Fibroblast of mammary gland (primary cell): ENCODE measurements at places on chromosomes 2 and 18.

DNA sequence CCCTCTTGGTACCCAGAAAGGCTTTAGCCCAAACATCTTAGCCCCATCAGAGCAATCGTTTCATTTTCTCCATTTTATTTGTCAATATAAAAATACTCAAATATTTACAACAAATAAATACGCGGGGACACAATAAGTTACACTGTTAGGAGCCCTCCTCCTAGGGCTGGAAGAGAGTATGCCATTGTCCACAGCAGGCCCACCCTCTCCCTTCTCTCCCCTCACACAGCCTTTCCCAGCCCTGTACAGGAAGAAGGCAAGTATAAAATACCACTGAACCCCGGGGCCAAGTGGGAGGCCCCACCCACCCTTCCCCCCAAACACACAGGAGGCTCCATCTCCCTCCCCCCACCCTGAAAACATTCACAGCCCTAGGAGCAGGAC, 1.9 kb upstream of the ANKRD39 start:
- DNase-seq: no peak

DNA sequence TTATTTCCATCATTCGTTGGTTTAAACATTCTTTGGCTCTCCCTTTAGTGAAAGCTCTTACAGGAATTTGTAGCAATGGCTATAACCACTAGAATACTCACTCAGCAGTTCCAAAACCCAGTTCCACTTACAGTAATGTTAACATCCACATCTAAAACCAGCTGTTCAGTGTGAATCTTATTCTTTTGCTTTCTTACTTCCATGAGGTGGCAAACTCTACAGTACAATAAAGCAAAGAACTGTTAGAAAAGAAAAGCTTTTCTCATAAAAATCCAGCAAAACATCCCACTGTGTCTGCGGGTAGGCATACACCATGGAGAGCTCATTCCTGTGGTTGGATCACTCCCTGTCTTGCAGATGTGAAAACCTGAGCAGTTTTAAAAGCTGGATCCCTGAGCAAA, 147.1 kb downstream of the ARHGAP28 start:
- DNase-seq: no peak

DNA sequence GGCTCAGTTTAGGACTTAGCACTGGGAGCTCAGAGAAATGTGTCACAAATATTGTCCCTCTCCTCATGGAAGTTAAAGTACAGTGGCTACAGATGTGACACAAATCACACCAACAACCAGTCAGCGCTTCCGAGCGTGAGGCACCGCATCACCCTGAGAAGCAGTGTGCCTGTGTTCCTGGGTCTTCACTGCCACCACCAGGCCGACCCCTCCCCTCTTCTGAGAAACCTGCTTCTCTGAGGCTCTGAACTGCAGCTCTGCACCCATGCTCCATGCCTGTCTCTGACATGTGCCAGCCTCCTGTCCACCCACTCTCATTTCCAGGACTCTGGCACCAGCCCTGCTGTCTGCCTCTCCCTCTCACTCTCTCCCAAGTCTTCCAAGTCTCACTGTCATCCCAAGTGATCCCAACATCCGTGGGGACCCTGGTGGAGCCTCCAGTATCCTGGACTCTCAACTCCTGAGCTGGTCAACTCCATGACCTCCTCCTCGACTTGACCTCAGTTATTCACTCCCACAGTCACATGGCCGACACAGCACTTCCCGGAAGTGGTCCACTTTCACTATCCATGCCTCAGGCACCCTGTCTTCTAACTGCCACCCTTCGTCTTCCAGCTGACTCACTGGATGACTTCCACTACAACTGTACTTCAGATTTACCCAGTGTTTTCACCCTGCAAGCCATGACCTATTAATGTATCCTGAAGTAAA, 73.5 kb downstream of the FBXO15 start:
- DNase-seq: no peak

DNA sequence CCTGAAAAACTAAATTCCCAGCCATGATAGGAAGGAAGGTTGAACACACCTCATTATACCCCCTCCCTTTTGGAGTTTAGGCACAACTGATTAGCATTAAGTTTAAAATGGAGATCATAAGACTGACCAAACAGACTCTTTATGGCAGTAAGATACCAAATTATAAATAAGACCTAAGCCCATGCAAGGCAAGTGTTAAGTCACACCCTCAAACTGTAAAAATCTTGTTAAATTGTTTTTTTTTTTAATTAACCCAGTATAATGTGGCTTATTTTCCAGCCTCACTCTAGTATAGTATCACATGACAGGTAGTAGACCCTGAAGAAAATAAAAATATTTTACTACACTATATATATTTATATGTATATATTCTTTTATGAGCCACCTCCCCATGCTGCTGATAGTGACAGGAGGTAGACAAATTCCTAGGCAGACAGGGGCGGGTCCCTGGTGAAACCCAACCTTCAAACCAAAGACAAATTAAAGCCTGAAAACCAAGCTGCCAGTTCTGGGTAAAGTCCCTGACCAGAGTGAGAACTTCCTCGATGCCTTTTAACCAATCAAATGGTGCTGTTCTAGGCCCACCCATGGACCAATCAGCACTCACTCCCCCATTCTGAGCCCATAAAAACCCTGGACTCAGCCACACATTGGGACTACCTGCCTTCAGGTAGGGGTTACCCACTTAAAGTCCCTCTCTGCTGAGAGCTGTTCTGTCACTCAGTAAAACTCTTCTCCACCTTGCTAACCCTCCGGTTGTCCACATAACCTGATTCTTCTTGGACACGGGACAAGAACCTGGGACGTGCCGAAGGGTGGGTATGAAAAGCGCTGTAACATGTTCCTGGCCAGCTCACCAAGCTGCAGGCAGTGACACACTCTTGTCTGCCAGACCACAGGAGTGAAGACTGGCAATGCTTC, 123.9 kb upstream of the B3GNT2 start:
- DNase-seq: no peak

DNA sequence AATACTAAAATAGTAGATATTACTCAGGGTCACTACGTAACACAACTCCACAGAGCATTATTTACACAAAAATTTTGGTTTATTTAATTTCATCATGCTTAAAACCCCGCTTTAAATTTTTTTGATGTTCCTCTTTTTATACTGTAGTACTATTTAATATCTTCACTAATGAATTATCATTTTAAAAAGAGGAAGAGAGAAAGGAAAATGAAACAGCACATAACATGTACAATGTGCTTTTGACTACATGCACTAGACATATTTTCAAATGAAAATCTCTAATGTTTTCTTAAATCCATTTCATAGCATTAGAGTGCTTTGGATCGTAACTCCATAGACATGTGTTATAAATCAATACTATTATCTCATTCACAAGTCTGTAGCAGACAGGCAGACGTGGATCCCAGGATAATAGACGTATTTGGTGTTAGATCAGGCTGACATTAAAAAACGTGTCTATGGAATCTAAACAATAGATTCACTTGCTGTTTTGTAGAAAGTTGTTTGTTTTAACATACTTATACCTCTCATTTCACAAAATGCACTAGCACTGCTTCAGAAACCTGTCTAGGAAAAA, 897.0 kb downstream of the CPS1 start:
- DNase-seq: no peak

- peak; percentile 34 for DNase-seq
Observed at GRCh38 chr18:36349552-36349951, 52.0 kb downstream of the FHOD3 start.

GRCh38 chr18:75863696-75864095, 436.2 kb upstream of the SMIM21 start:
- no peak for DNase-seq

DNA sequence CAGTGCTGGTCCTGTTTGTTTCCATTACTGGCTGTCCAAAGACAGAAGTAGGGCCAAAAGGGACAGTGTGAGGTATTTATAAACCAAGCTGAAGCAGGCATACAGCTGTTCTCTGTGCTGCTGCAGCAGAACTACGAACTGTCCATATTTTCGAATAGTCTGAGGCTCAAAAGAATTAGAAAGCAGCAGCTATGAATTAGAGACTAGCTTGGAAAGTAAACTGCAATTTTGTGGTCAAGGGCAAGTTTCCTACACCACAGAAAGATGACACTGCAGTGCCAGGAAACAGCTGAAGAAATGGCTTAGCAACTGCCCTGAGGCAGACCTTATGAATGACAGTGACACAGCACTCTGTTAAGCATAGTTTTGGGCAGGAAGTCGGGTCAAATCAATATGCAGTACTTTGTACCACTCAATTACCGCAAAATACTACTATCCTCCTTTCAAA, 125.3 kb downstream of the TMEM131 start:
- DNase-seq: peak; percentile 90

DNA sequence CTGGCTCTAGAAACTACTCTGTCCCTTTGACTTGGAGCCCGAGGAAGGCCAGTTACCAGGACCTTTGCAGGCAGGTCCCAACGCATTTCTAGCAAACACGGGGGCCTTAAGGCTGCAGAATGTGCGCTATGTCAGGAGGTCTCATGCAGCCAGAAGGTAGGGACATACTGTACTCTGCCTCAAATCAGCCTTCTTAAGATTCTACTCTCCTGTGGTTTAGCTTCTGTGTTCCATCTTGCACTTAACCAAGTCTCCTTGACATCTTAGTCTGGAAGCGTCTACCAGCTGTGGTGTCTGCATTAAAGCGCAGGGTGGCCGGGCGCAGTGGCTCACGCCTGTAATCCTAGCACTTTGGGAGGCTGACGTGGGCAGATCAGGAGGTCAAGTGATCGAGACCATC, 65.5 kb downstream of the STEAP3 start:
- DNase-seq: no peak

DNA sequence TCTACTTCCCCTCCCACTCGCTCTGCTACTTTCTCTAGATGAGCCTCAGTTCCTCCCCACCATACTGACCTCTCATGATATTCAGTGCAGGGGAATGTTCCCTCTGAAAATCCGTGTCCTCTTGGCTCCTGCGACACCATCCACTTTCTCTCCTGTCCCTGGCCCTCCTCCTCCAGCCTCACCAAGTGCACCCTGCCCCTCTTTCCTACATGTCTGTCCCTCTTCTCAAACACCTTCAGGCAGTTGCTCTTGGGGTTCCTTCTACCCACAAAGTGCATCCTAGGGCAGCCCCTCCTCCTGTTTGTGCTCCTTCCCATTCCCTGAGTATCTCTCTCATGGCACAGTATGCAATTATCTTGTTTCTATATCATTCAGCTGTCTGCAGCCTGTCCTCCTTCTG, 246.4 kb upstream of the RAB6C start:
- DNase-seq: no peak

GRCh38 chr18:31876707-31877106, 66.2 kb downstream of the TRAPPC8 start:
- DNase-seq: no peak

- no peak for DNase-seq
Observed at GRCh38 chr18:78123926-78124797, 855.5 kb upstream of the SALL3 start.

- DNase-seq: peak; percentile 19
Observed at GRCh38 chr18:69172046-69172445, 228.6 kb upstream of the DOK6 start.

DNA sequence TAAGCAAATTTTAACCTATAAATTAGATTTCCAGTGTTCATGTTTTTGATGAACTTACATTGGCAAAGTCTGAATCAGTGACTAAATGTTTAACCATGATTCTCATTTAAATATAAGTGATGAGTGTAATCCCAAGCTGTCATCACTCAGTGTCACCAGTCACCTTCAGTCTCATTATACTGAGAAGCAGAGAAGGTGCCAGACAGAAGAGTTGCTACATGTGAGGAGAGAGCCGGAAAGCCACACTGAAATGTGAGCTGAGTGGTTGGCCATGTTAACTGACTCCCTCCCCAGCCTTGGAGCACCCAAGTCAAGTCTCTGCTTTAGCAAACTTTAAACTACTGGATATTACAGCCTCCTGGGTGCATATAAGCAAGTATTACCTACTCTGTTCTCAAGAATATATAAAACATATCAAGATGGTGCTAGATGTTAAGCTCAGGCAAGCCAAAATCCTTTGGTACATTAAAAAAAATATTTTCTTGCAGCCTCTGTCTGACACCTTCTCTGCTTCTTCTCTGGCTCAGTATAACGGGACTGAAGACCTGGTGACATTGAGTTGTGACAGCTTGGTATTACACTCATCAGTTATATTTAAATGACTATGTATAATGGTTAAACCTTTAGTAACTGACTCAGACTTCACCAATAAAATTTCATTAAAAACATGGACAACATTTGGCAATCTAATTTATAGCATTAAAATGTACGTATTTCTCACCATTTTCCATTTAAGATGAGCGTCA, 75.8 kb upstream of the MAP3K20 start:
- peak; percentile 28 for DNase-seq

DNA sequence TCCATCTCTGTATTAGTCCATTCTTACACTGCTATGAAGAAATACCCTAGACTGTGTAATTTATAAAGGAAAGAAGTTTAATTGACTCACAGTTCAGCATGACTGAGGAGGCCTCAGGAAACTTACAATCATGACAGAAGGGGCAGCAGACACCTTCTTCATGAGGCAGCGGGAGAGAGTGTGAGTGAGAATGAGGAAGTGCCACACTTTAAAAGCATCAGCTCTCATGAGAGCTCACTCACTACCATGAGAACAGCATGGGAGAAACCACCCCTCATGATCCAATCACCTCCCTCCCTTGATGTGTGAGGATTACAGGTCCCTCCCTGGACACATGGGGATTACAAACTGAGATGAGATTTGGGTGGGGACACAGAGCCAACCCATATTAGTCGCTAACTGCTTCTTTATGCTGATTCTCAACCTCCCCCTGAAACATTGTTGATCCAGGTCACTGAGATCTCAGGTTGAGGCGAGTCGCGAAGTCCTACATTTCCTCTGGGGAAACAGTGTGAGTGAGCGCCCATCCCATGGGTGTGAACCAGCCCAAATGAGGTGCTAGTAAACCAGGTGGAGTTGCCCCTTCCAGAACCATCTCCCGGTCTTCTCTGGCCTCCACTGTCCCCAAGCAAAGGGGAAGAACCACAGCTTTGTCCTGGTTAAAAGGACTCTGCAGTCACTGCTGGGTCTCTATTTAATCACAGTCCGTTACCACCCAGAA, 123.8 kb downstream of the CAPN13 start:
- DNase-seq: no peak

GRCh38 chr2:1556776-1557466, 143.7 kb downstream of the TPO start:
- DNase-seq: peak; percentile 91

DNA sequence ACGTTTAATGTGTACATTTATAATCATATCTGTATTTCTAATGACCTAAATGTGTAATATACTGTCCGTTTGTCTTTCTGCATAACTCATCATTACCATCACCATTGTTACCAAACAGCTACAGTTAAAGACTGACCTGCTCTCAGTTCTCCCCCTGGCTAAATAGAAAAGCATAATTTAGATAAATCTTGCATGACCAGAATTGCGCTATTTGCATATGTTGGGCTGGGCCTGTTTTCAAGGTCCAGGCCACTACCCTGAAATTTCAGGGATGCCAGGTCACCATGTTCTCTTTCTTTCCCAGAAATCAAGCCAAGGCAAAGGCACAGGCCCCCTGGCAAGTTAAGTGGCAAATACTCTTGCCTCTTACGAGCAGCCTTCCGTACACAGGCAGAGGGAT, 78.4 kb downstream of the MARCHF4 start:
- DNase-seq: no peak

- no peak for DNase-seq
Observed at GRCh38 chr2:210028178-210028577, 25.7 kb downstream of the RPE start.

GRCh38 chr18:10590412-10590811, 64.6 kb downstream of the NAPG start:
- DNase-seq: no peak
